ENCODE measurements at places on chromosomes 2 and 18.
A peak's percentile ranks its signal among the peaks of the same experiment; 100 is the strongest.

- no peak for DNase-seq
Observed at GRCh38 chr2:62335612-62336011, 139.7 kb downstream of the B3GNT2 start.

- no peak for DNase-seq
Observed at GRCh38 chr2:172108587-172108930, 5.9 kb upstream of the DLX2 start.

DNA sequence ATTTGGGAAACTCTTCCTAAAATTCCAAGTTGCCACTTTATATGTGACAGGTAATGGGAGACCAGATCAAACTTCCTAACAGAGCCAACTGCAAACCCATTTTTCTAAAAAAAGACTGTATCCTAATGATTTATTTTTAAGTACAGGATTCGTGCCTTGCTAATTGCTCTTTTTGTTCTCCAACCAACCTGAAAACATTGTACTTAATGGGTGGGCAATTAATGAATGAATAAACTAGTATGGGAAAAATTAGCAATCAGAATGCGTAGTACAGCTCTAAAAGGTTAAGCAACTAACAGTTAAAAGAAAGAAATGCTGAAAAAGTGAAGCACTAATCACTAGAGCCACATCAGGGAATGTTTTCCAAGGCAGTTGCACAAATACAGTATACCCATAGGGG is 217.2 kb upstream of the KCNJ3 start:
- no peak for DNase-seq

DNA sequence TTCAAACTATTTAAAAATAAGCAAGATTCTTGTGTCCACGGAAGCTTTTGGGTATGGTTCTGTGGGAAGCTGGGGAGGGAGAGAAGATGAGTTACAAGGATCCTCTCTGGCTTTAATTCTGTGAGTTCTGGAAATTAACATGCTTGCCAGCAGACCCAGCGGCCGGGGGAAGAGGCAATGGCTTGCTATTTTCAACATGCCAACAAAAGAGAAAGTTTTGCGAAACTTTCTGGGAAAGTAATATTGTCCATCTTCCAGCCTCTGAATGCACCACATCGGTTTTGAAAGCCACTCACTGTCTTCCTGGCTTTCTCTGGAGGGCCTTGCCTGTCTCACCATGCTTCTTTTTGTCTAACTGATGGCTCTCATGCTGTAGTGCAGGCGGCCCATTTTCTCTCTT is 85.7 kb downstream of the EN1 start:
- no peak for DNase-seq

DNA sequence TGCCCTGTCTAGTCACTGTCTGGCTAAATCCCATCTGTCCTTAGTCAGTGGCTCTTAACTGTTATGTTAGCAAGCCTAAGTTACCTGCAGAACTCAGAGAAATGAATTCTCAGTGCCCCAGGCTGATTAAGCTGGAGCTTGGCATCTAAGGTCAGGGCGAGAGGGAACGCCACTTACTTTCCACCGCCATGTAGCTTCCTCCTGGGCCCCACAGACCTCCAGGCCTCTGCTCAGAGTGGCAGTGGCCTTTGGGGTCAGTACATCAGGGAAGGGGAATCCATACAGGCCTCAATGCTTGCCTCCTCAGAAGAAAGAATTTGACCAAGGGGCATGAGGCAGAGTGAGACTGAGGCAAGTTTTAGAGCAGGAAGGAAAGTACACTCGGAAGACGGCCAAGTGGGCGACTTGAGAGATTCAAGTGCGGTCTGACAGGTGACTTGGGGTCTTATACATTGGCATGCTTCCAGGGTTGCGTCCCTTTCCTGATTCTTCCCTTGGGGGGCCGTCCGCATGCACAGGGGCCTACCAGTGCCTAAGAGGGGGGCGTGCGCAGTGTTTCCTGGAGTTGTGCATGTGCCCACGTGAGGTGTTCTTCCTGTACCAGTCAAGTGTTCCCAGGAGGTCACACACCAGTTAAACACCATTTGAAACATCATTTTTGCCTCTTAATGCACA is 64.1 kb downstream of the EMILIN2 start:
- no peak for DNase-seq

- DNase-seq: no peak
Observed at GRCh38 chr2:195106681-195107380, 550.2 kb upstream of the SLC39A10 start.

DNA sequence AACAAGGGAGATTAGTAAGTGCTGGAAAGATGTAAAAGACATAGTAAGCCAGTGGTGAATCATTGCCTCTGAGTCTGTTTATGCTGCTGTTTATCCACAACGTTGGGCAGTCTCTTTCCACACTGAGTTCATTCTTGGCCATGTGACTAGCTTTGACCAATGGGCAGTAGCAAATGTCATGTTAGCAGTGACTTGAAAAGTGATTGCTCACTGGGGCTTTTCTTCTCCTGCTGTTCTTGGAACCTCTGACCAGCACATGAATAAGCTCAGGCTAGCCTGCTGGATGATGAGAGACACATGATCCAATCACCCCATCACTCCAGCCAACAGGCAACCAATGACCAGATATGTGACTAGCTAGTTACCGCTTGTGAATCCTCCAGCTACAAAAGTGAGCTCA is 360.4 kb downstream of the SLC4A3 start:
- no peak for DNase-seq

DNA sequence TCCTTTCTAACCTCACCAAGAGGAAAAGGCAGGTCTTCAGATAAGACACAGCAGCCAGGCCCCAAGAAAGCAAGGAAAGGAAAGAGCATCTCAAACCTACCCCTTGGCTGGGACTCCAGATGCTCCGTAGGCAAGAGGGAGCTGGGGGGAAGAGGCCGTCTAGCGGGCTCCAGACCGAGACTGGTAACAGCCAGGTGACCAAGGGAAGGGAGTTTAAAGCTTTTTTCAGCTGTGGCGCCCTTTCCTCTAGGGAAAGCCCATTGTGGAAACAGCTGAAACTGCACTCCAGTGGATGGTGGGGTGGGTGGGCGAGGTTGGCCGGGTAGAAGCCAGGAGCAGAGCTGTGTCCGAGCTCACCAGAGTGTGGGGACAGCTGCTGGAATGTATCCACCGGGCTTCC is 180.4 kb downstream of the KLHL29 start:
- no peak for DNase-seq

DNA sequence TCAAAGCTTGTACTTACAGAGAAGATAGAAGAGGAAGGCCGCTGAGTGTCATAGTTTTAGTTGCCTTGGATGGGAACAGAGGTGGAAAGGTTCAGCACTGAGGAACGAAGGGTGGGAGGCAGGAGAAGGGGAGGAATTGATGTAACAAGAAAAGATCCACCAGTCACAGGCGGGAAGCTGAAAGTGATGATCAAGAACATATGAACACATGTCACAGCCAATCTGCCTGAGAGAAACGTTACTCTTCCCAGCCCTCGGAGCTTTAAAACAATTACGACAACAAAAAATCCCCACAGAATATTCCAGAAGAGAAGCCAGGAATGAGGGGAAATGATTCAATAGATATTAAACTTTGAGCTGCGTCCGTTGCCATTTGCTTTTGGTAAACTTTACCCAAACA is 87.1 kb downstream of the TSHZ1 start:
- no peak for DNase-seq

GRCh38 chr18:3709205-3709604 is 259.2 kb downstream of the TGIF1 start:
- no peak for DNase-seq

GRCh38 chr2:102229141-102229769 is 42.4 kb downstream of the IL1RL2 start:
- DNase-seq: no peak

- DNase-seq: no peak
Observed at GRCh38 chr2:106160786-106161261, 33.3 kb downstream of the UXS1 start.

DNA sequence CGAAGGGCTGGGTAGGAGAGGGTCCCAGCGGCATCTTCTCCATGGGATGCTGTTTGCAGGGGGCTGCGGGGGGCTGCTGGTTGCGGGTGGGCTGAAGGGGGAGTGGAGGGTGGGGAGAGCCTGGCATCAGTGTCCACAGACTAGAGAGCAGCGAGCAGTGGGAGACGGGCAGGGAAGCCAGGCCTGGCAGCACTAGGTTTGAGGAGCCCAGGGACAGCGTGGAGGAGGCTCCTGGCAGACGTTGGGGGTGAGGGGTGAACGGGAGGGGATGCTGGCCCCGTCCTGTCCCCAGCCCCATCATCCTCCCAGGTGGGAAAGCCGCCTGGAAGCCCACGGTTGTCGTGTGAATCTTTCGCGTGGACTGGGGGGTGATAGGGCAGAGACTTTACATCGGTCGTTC is 48.2 kb upstream of the TFCP2L1 start:
- DNase-seq: peak; percentile 18

DNA sequence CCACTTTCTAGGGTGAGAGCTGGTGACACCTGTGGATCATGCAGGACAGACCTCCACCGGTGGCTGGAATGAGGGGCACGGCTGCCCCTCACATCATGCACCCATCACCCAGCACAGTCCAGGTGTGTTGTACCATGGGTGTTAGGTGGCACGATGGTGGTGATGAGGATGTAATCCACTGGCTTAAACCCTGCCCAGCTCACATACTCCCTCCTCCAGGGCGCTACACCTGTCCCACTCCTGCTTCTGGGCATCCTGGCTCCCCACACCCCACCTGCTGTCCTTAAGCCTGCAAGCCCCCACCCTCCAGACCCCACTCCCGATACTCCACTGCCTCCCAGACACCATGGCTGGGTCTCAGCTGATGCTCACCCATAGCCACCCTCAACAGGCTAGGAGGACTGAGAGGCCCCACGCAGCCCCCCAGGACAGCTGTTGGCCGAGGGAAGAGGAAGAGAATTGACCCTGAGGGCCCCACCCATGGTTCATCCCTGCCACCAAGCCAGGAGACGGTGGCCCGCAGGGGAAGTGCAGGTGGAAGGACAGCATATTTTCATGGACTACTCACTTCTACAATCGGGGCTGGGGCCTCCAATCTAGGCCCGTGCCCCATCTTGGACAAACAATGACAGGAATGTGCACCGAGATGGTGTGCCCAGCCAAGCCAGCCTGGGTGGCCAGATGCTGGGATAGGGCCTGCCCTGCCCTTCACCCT is 34.3 kb downstream of the MAL start:
- no peak for DNase-seq

GRCh38 chr2:158993030-158993429 is 24.6 kb downstream of the TANC1 start:
- DNase-seq: no peak

GRCh38 chr2:11175293-11175795 is 20.1 kb downstream of the SLC66A3 start:
- DNase-seq: no peak

DNA sequence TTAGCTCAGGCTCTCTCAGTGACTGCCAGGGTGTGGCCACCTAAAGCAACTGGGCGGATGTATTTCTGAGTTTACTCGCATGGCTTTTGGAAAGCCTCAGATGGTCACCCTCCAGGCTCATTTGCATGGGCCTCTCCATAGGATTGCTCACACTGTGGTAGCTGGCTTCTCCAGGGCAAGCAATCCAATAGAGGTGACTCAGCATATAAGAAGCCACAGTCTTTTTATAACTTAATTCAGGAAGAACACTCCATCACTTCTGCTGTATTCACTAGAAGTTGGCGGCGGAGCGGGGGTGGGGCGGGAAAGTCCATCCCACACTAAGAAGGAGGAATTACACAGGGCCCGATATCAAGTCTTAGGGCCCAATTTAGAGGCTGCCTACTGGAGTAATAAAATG is 3.6 kb upstream of the DOK6 start:
- no peak for DNase-seq

DNA sequence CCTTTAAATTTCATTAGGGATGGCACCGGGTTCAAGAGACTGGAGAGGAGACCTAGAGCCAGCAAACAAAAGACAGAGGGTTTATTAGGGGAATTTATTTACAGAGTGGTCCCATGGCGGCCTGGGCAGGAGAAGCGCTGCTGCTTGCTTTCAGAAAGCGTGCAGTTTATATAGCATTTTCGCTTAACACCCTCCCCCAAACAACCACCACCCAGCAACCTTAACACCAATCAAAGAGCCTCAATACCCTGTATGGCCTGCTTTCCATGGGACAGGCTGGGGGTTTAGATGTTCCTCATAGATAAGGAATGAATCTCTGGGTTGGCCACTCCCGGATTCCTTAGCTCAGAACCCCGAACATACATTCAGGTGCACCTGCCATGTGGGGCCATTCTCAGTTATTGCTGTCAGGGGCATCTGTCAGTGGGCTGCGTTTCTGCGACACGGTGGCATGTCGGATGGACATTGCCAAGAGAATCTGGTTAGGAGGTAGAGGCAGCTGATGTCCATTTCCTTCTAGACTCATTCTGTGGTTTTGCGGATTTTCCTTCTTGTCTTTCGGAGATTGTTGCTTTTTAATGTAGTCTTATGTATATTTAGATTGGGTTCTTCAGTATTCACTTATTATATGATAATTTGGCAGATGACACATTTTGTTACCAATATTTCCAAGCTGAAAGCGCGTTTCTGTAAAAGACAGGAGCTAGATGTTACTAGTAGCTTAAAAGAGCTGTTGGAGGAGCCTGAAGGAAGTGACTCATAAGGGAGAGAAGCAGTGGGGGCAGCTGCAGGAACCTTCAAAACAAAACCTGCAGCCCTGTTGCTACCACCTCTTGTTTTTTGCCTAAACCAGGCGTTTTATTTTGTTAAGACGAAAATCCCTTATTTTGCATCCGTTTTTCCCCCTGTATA is 7.2 kb downstream of the AGAP1 start:
- DNase-seq: no peak

DNA sequence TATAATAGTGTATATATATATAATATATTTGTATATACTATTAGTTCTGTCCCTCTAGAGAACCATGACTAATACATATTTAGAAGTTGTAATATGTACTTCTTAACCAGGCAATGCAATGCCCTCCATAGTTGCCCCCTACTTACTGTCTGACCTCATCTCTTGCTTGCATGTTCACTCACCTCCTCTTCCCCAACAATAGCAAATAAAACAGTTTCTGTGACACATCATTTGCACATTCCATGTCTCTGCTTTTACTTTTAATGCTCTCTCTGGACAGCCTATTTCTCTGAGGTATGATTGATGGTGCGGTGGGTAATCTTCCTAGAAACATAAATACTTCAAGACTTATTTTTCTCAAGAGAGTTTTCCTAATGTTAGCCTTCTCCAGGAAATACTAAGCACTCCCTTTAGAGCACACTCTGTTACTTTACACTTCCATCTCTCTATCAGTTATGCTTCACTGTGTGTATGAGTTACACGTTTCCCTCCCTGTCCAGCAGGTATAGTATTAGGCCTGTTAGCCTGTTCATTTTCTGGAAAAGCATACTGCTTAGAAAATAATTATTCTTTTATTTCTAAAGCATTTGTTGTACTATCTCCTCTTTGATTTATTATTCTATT is 295.6 kb upstream of the LRATD1 start:
- DNase-seq: no peak

- DNase-seq: no peak
Observed at GRCh38 chr2:109636317-109636716, 22.2 kb downstream of the SOWAHC start.

DNA sequence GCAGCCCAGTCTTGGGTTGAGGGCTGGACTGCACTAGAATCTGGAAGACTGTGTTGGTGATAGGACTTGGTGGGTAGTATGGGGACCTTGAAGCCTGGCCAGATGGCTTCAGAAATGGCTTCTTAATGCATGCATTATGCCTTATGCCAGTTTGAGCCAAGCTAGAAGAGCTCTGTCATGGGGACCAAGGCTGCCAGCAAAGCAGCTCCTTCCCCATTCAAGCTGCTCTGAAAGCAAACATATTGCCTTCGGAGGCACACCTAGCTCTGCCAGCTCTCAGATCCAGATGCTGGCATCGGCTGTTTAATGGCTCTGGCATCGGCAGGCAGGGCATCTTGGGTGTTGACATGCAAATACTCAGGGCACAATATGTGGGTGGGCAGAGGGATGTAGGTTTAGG is 59.0 kb upstream of the IGFBP5 start:
- DNase-seq: no peak

Data from ureter (tissue), 1 donor.